ENCODE measurements at places on chromosomes 12 and 14.

DNA sequence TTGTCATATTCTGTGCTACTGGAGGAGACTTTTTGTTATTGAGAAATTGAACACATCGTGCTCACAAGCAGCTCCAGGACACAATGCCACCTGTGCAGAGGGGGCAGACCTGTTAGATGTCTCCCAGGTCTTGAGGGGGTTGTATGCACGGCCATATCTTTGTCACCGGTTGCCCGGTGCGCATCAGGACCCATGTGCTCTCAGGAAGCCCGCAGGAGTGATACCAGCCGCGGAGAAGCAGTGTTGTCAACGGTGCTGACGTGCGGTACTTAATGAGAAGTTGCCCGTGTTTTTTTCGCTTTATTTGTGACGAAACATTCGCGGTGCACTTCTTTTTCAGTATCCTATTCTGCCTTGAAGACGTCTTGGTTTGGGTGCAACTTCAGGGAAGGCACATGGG is 128.2 kb upstream of the RTL1 start:
- DNase-seq: no peak

DNA sequence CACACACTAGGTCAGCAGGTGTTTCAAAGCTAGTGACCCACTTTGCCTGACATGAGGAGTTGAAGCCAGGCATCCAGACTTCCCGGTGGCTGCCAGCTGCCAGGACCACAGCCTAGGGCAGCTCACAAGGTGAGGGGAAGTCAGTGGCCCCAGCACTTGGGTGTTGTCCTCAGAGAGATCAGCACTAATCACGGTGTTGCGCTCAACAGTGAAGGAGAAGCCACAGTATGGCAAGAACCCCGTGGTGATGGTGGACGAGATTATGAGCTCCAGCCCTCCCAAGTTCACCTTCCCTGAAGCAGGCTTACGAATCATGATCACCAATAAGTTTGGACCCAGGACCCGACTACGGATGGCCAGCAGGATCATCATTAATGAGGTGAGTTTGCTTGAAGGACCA is 59.9 kb upstream of the RIN3 start:
- DNase-seq: no peak

DNA sequence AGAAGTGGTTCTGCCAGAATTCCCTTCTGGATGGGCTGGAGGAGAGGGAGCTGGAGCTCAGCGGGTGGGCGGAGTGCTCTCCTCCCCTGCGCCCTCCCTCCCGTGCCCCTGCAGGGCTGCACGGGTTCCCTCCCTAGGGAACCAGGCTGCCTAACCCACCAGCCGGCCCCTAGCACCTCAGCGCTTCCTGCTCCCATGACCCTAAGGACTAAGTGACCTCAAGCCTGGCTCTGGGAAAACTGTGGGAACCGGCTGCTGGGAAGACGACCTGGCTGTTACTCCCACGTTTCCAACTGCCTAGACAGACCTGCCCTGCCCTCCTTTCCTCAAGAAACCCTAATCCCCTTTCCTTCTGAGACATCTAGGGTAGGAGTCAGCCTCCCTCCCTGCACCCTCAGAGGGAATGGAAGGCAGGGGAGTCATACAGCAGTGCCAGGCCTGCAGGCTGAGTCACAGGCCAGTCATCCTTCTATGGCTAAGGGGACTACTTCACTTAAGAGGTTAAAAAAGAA is 31.5 kb downstream of the SLC6A12 start:
- DNase-seq: no peak

DNA sequence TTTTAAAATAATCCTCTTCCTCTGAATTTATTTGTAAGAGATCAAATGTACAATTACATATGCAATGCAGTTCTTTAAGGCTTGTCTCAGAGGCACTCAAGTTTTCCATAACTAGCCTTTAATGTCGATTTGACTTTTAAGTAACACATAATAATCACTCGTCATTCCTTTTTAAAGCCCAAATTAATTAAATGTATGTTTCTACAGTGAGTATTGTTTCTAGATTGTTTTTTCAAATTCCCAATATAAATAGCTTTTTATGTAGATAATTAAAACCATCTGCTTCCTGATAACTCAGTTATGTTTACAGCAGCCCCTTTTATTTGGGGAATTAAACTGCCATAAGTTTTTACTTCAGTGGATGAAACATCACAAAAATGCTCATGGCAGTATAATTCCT is 185.1 kb downstream of the ETNK1 start:
- DNase-seq: no peak

DNA sequence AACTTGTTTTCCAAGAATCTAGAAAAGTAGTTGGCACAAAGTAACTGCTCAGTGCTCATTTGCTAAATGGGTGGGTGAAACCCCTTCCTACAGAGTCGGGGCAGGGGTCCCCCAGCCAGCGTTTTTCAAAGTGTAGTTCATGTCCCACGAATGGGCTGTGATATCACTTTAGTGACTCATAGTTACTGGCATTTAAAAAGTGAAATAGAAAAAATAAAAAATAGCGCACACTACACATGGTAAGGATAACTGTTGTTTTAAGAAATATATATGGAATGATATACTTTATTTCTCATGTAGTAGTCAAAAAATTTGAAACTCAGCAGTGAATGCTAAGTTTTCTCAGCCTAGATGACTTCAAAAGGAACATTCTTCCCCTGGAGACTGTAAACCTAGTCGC is 250.4 kb downstream of the CHST11 start:
- no peak for DNase-seq

- DNase-seq: no peak
Observed at GRCh38 chr12:24304285-24304684, 354.8 kb upstream of the SOX5 start.

DNA sequence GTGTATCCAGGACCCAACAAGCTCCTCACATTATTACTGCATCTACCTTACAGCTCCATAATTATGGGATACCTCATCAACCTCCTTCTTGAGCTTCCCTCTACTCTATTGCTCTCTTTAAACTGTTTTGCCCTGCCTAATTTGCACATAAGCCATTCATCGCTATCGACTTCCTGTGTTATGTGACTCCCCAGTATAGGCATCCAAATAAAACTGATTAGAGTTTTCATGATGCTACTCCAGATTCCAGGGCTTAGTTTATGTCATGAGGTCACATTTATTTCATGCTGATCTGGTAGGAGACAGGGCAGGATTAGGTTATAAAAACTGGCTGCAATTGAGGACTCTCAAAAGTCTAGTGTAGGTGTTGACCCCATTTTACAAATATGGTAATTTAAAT is 569.9 kb upstream of the MGAT4C start:
- DNase-seq: no peak

GRCh38 chr12:110943373-110943772 is 23.0 kb upstream of the MYL2 start:
- no peak for DNase-seq

- no peak for DNase-seq
Observed at GRCh38 chr14:58954901-58955861, 233.3 kb upstream of the DAAM1 start.

DNA sequence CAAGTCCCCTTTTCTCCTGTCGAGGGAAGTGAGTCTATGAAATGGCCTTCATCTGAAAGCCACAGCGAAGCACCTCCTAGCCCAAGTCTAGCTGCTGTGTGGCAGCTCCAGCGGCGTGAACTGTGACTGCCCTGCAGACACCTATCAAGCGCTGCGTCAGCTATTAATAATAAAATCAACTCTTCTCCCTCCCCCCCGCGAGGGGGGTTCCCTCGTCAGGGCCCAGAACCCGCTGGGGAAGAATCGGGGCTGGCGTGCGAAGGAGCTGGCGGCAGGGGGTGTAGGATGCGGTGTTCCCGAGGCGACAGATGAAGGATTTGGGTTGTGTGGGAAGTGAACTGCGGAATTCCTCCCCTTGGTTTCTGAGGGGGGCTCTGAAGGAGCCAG is 662 bp upstream of the ATP2A2 start:
- no peak for DNase-seq

- DNase-seq: no peak
Observed at GRCh38 chr12:27015730-27016076, 1.5 kb upstream of the TM7SF3 start.

- no peak for DNase-seq
Observed at GRCh38 chr12:67944093-67944492, 45.2 kb upstream of the IFNG-AS1 start.

- no peak for DNase-seq
Observed at GRCh38 chr14:54480830-54481562, 7.8 kb downstream of the GMFB start.

GRCh38 chr14:51410897-51411296 is 170.8 kb downstream of the TMX1 start:
- DNase-seq: no peak

DNA sequence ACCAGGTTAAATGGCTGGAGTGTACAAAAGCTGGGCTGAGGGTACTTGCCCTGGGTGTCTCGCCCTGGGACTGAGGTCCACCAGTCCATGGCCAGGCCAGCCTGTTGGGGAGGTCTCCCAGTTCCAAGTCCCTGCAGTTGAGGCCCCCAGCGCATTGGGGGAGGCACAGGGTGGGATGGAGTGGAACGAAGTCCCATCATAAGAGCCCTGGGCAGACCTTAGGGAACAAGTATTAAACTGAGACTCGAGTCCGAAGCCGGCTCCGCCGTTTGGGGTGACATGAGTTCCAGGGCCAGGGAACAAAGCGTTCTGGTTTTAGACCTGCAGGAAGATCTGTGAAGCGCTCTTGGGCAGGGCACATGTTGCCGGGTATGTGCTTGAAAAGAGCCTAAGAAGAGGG is 84.7 kb downstream of the ALG10 start:
- DNase-seq: no peak

- DNase-seq: no peak
Observed at GRCh38 chr14:60845523-60845922, 111.0 kb downstream of the MNAT1 start.

DNA sequence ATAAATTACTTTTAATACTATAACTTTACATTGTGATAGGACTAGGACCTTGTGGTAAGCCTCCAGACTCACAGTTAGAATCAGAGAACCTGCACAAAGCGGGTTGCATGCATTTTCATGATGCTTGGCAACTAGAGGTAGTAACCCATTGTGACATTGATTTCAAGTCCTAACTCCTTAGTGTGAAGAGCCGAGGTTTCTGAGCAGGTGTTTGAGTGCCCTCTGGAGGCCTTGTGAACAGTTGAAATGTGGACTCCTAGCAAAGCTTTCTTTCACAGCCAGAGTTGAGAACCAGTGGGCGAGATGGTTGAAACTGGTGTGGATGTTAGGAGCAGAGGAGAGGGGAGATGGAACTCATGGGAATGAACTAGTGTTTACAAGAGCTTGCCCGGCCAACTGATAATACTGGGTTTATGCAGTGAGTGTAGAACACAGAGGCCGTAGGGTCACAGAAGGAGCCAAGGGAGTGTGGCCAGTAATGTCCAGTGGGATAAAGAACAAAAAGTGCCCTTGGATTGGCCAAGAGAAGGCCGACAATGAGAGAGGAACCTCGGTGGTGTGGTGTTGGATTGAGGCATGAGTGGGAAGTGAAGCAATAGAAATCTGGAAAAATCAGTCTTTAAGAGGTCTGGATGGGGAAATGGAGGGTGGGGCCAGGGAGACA is 10.9 kb downstream of the ZNF664 start:
- DNase-seq: no peak

DNA sequence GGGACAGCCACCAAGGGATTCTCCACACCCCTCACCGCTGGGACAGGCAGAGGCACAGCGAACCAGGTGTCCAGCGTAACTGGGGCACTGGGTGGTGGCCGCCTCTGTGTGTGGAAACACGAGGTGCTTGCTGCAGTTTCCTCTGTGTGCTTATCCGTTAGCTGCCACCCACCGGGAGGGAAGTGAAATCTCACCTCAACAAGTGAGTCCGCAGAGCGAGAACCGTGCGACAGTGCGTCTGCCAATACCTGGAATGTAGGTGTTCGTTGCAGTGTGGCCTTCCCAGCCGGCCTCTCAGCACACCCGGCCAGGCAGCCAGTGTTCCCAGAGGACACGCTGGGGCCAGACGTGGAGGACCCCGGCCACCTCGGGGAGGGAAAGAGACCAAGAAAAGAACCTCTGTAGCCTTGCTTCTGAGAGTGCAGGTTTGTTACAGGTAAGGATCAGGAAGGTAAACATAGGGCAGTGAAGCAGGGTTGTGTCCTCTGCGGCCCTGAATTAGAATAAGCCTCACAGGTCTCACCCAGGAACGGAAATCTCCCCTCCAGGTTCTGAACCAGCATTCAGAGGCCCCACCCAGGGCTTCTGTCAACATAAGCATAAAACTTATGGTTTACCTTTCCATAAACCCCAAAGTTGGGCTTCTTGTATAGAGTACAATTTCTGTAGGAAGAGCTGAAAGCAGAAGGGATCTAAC is 1.5 kb downstream of the BCL2L14 start:
- DNase-seq: no peak

GRCh38 chr12:34398366-34398705 is 376.0 kb downstream of the ALG10 start:
- no peak for DNase-seq

- no peak for DNase-seq
Observed at GRCh38 chr12:53596920-53597363, 29.2 kb downstream of the ATF7 start.

- no peak for DNase-seq
Observed at GRCh38 chr12:88597365-88597764, 17.1 kb upstream of the KITLG start.

- DNase-seq: no peak
Observed at GRCh38 chr12:93860668-93861373, 183.6 kb downstream of the CRADD start.

- no peak for DNase-seq
Observed at GRCh38 chr14:67077921-67078320, 111.3 kb upstream of the GARIN2 start.

DNA sequence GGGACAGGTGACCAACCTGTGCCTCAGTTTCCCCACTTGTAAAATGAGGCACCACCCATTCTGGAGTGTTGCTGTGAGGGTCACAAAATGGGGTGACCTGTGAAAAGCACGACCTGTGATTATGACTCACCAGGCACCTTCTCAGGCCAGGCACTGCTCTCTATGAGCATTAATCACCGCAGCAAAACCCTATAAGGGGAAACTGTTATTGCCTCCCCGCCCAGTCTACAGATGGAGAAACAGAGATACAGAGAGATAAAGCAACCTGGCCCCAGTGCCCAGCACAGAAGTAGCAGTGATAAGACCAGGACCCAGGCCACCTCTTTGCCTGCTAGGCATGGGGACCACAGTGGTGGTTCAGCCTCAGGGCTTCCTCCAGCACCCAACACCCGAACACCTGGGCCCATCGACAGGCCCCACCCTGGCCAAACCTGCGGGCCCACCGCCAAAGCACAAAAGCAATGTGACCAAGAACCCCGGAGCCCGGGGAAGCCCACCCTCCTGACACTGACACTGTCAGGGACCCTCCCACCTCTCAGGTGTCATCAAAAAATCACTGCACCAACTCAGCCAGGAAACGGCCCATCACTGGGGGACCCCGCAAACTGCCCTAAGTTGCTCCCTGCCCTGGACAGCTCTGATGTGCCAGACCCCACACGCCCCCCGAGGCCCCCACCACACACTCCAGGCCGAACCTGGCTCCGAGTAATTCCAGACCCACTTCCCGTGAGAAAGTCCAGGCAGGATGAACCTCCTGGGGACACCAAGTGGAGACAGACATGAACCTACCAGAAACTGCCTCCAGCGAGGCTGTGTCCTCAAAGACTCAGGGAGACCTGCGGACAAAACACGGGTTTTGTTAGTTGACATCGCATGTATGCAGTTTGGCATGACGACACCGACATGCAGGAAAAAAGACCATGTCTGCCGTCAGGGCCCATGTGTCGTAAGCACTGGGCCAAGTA is 32.4 kb downstream of the NCOR2 start:
- no peak for DNase-seq

- DNase-seq: no peak
Observed at GRCh38 chr12:50232771-50233209, 50.5 kb downstream of the LIMA1 start.

- no peak for DNase-seq
Observed at GRCh38 chr12:15599266-15600037, 189.7 kb downstream of the EPS8 start.
